Fibroblast of pulmonary artery (primary cell): ENCODE measurements at places on chromosomes 5 and 9.

DNA sequence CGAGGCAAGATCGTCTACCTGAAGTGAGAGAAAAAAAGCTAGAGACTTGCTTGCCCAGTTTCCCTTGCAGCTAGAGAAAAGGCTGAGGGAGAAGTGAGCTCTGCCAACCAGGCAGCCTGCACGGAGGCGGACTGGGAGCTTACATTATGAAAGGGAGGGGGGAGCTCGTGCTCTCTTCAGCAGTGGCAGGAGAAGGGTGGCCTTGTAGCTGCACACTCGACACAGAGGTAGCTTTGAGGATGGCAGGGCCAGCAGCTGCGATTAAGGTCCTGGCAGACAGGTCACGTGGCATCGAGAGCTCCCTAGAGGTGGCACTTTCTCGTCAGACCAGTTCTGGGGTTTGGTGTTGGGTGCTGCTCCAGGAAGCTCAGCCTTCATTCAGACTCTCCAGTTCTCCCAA is 26.7 kb downstream of the APBA1 start:
- no peak for DNase-seq

GRCh38 chr9:68749579-68750159 is 44.6 kb downstream of the PIP5K1B start:
- DNase-seq, result no peak

DNA sequence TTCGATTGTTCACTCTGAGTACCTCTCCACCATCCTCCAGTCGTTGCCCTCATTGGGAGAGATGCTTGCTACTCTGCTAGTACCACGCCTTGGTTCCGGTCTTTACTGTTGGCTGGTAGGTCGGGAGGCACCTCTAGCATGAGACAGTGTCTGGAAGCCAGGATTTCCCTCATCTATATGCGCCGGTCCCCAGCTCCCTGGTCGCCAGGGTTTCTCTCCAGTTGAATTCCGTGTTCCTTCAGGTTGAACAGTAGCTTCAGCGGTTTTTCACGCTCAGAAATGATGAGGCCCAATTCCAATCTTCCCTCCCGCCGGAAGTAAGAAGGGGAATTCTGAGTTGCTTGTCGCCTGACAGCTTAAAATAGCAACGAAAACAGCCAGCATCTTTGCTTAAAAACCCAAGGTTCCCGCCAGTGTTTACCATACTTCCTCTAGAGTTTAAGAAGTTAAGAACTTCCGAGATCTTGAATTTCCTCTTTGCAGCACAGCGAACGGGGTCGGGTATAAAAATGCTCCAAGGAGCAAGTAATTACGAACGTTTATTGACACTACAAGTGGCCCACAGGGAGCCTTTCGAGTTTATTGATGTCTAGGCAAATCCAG is 1.3 kb upstream of the ST8SIA4 start:
- DNase-seq, result no peak

DNA sequence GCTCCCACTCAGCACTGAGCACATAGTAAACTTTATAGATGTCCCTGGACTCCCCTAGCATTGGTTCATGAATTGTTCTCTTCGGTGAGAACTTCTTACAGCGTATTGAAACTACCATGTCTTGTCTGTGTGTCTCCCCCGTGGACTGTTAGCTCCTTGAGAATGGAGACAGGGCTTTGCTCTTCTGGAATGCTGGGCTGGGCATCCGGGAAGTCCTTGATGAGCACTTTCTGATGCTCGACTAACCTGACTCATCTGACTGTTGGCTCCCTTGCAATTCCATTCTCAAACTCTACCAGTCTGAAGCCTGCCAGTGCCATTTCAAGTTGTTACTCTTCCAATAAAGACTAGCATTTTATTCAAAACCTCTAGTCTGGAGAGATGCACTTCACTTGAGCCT is 15.0 kb upstream of the PFDN1 start:
- peak; percentile 59 for DNase-seq

DNA sequence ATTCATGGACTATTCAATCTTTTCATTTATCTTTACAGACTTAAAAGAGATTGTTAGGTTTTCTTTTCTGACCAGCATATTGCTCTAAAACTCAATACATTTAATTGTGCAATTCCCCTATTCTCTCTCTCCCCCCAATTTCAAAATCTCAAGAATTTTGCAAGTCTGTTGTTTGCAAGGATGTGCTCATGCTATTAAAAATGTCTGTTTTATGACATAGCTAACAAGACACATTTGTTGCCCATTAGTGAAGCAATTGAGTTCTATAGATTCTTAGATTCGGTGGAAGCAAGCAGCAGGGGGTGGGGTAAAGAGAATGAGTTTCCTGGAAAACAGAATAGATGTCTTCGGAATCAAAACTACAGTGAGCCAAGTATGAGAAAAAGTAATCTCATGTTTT is 8.5 kb upstream of the CSNK1A1 start:
- peak; percentile 76 for DNase-seq

- DNase-seq, result no peak
Observed at GRCh38 chr5:179259731-179260323, 85.4 kb downstream of the ADAMTS2 start.

DNA sequence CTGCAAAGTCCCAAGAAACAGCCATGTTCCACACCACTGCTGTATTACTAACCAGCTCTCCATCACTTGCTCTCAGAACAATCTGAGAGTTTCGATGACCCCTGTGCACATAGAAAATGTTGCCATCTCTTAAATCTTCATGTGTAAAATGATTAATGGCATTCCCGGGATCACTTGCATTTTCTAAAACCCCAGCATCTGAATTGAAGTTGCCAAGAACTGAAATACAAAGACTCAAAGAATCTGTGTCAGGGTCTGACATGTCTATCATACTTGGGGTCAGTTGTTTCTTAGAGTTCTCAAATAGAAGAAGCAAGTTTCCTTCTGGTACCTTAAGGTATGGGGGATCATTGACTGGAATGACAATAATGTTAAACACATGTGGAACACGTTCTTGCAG is 115.1 kb downstream of the ESM1 start:
- no peak for DNase-seq

GRCh38 chr5:63456279-63456678 is 506.0 kb downstream of the HTR1A start:
- no peak for DNase-seq

GRCh38 chr9:127159325-127159801 is 36.9 kb upstream of the ANGPTL2 start:
- DNase-seq, result peak; percentile 66

DNA sequence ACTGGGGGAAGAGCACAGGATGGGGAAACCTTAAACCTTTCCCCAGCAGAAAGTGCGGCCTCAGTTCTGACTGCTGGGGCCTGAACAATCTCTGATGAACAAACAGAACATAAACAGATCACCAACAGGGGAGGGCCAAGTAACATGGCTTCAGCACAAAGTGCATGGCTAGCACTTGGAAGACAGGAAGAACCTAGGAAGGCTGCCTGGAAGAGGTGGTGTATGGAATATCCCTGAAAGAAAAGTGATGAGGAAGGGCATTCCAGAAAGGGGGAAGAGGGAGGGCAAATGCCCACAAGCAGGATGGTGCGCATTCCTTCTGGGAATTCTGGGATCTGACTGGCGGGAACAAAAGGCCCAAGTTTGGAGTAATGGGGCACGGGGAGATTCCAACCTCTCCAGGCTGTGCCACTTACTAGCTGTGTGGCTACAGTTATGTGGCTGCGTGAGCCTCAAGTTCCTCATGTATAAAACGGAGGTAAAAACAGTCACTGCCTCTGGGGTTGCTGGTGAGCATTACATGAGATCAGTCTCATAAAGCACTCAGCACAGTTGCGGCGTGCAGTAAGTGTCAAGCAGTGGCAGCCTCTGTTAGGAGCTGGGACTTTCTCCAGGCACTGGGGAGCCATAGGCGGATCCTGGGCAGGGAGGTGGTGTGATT is 1.6 kb downstream of the PDGFRB start:
- peak; percentile 74 for DNase-seq

- DNase-seq, result peak; percentile 40
Observed at GRCh38 chr5:177362610-177363507, 5.1 kb downstream of the RGS14 start.

- no peak for DNase-seq
Observed at GRCh38 chr5:95114902-95115301, 170.0 kb downstream of the MCTP1 start.

DNA sequence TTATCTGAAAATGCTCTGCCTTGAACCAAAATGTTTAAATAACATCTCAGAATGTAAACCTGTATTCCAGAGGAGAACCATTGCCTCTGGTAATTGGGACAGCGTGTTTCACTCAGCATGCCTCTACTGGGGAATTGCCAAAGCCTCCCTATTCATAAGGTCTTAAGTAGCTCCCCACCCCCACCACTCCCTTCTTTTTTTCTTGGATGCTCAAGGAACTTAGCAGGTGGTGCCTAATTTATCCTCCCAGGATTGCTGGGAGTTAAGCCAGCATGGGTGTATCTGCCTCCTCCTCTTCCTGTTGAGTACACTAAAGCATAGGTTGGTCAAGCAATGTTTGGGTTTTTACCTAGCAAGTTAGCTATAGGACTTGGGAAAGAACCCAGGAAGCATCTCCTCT is 220.2 kb downstream of the DMAC1 start:
- no peak for DNase-seq

- DNase-seq, result peak; percentile 74
Observed at GRCh38 chr9:92535940-92536850, at the start of gene ECM2. Gene ECM2 (minus strand): TSS chr9:92535990. CDS start chr9:92522866, 13,124 bp downstream.

- peak; percentile 11 for DNase-seq
Observed at GRCh38 chr5:141040093-141040770, 10.9 kb upstream of the PCDHB1 start.

GRCh38 chr5:179162351-179163235 is 102.4 kb downstream of the ZNF354C start:
- DNase-seq, result no peak

- peak; percentile 52 for DNase-seq
Observed at GRCh38 chr5:77358255-77359205, 133.6 kb downstream of the WDR41 start.

DNA sequence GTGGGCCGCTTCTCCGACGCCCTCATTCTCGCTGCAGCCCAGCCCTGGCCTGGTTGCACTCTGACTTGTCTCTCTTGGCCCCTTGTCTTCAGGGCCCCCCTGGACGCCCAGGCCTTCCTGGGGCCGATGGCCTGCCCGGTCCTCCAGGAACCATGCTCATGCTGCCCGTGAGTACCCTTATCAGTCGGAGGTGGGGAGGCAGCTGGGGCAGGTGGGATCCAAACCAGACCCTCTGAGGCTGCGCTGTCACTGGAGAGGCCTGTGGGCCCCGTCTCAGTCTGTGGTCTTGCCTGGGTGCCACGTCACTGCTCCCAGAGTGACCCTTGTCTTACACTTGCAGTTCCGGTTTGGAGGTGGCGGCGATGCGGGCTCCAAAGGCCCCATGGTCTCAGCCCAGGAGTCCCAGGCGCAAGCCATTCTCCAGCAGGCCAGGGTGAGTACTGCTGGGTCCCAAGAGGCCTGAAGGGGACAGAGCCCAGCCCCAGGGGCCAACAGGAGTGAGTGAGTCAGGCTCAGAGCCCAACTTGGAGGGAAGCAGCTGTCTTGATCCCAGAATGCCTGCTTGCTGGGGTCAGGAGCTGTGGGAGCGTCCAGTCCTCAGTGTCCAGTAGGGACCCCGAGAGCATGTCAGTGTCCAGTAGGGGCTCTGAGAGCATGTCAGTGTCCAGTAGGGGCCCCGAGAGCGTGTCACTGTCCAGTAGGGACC is 109.0 kb downstream of the COL5A1 start:
- DNase-seq, result no peak

DNA sequence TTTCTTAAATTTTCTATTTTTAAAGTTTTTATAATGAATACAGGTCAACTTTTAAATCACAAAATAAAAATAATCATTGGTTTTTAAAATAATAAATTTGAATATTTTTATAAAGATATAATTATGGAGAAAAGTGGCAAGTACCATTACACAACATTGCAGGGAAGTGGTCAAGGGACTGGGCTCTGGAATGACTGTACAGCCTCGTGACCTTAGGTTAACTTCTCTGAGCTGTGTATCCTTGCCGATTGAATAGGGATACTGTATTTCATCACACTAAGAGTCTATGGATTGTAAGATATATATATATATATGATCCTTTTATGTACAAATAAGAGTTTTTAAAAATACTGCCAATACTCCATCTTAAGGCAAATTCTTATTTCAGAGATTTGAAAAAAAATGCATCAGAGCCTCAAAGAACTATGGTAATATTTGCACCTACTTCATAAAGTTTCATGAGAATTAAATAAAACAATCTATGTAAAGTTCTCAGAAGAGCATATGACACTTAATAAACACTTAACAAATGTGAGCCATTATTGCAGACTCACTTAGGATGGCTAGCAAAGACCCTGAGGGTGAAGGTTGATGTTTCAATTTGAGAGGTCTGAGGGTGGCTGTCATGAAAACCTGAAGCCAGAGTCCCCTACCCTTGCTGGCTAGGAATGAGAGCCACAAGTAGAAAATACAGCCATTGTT is 136.5 kb downstream of the CCDC192 start:
- DNase-seq, result peak; percentile 55

DNA sequence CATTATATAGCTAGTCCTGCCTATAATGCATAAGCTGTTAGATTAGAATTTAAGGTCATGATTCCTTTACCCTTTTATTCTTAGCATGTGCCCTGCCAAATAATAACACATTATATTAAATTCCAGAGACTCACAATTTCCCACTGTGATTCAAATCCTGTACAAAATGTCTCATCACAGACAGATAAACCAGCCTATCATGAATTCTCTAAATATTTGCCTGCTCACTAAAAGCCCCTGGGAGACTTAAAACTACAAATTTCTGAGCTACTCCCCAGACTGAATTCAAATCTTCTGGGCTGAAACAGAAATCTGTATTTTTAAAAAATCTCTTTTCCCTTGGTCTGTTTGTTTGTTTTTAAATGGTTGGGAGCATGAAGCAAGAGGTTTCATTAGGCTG is 32.7 kb downstream of the GAPT start:
- no peak for DNase-seq

GRCh38 chr9:136002881-136003280 is 41.7 kb upstream of the UBAC1 start:
- peak; percentile 24 for DNase-seq

DNA sequence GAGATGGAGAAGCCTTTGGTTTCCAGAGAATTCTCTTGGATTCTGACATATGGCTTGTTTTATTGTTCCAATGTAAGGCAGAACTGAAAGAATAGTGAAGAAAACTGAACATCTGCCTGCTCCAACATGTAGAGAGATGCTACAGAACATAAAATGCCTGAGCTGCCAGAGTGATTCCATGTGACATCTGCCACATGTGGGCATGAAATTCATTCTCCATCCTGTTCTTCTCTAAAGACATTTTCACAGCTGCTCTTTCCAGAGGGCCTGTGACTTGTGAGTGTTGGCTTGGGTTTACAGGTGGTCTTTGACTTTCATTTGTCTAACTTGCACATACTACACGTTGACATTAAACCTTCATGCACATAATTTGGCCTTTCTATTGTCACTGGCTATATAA is 33.7 kb upstream of the TXN start:
- no peak for DNase-seq

GRCh38 chr5:173094012-173094661 is 38.0 kb downstream of the CREBRF start:
- peak; percentile 90 for DNase-seq

GRCh38 chr9:120756531-120756930 is 36.7 kb downstream of the FBXW2 start:
- no peak for DNase-seq
